Spinal cord (tissue), 10 donors: ENCODE measurements at places on chromosomes 12 and 14.

DNA sequence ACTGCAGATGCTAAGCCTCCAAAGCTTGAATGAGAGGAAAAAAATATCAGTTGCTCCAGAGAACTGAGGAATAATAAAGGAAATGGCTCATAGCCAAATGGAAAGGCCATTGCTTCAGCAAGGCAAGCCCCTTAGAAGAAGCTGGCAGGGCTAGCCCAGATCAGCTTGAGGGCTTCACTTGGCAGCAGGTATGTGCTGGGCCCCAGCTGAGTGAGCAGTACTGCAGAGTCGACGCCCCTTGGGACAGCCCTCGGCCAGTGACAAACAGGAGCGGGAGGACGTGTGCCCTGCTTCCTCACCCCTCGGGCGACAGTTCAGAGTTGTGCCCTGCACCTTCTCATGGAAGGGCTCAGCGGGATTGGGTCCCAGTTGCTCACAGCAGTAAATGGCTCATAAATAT, 1031.2 kb upstream of the TMEM132C start:
- no peak for DNase-seq

- no peak for DNase-seq
Measured at GRCh38 chr12:113422886-113423669, 898 bp downstream of the SDSL start.

DNA sequence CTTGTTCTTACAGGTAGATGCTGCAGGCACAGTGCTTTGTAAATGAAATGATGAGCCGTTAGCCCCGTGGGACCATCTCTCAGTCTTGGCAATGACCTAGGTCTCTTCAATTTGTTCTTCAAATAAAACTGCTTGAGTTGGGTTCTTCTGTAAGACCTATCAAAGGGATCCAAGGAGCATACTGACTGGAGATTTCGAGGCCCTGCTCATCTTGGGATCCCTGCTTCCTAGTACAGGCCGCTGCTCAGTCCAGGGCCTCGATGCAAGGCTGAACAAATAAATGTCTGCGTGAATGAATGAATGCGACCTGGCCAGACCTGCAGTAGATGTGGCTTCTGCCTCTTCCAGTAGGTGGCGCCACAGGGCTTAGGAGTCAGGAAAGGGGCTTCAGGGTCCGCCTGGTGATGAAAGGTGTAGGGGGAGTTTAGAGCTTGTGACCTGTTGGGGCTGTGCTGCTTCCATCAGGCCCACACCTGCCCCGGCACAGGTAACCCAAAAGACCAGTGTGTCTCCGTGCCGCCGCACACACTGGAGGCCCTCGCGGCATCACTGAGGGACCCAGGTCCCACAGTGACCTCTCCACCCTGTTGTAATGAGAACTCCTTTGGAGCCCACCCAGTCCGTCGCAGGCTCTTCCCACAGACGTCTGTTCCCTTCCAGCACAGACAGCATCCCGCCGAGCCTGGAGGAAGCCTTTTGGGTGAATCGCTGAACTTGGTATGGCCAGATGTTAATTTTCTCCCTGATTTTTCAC, 4.4 kb downstream of the CACNA1C start:
- DNase-seq = no peak

DNA sequence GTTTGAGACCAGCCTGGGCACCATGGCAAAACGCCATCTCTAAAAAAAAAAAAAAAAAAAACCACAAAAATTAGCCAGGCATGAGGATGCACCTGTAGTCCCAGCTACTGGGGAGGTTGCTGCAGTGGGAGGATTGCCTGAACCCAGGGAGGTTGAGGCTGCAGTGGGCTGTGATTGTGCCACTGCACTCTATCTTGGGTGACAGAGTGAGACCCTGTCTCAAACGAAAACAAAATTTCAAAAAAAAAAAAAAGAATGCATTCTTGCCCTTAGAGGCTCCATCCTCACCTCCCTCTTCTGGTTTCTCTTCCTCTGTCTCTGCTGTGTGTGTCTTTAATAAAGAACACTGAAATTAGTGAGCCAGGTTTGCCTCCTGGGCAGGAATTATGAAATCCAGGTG, 107.8 kb downstream of the VCPKMT start:
- DNase-seq = no peak

DNA sequence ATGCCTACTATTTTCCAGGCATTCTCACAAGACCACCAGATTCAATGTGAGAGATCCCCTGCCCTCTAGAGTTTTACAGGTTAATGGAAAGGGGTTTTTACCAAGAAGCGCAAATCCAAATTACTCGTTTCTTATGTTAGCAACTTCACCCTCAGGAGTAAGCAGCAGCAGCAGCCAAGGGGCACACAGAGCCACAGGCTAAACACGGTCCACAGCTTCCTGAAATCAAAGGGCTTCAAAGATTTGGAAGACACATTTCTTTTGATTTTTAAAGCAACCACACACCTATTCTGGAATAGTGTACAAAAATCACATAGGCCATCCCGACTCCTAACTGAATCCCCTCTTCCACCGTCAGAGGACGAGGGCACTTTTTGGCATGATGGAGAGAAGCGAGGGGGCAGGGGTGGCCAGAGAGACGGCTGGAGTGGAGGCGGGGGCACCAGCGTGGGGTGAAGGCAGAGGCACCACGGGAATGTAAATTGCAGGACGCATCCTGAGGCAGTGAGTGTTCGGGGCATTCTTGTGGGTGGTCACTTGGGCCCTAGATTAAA, 107.0 kb downstream of the ARF6 start:
- no peak for DNase-seq

DNA sequence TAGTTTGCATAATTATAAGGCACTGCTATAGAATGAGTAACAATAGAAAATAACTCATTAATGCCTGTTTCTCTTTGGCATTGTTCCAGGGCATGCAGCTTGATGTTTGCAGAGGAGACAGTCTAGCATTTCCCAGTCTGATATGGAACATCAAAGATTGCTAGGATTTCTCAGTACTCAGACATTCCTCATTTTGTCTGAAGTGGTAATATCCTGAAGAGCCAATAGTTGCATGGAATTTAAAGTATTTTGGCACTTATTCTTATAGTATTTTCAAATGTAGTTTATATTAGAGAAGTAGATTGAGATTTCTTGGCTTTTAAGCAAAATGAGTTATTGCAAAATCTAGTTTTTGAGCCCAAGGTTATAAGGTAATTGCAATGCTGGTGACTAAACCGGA, 337.3 kb upstream of the E2F7 start:
- no peak for DNase-seq

GRCh38 chr12:76402259-76402658, 54.0 kb upstream of the BBS10 start:
- no peak for DNase-seq

DNA sequence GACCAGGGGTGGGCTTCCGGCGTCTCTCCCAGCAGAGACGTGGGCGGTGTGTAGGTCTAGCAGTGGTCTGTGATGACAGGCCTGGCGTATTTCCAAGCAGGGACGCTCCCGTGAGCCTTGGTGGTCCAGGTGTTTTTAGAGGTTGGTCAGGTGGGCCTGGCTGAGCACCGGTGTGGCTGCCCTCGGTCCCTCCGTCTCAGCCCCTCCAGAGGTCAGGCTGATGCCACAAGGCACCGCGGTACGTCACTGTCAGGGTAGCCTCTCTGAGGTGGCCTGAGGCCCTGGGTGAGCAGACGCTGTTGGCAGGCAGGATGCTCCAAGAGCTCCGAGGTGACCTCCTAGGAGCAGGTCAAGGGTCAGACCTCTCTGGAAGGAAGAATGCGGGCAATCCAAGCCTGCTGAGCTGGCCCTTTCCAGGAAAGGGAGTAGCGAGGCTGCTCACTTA, 13.6 kb downstream of the MTA1 start:
- no peak for DNase-seq

- no peak for DNase-seq
Measured at GRCh38 chr14:61379639-61380184, 58.3 kb downstream of the PRKCH start.

GRCh38 chr12:129136694-129137325, 283.5 kb downstream of the GLT1D1 start:
- no peak for DNase-seq

DNA sequence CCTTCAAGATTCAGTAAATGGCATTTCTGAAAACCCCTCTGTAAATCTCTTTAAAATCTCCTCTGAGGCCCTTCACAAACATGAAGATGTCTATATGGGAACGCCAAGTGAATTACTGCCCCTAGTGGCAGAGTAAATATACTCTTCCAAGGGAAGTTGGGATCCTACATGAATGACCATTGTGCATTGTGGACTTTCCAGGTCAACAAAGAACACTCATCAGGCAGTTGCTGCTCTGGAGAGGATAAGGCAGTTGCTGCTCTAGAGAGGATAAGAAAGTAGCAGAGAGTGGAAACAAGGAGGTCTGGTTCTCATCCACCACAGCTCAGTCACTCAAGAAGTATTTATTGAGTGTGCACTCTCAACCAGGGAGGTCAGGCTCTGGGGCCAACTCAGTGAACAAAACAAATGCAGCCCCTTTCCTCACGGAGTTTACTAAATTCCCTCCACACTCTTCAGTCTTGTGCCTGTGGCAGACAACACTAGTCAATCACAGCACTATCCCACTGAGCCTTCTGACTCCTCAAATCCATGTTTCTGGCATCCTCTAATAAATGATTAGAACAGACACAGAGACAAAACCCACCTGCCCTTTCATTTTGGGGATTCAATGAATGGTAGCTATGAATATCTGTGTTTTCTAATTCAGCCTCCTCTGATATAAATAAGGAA, 52.9 kb downstream of the SVOP start:
- DNase-seq = no peak

DNA sequence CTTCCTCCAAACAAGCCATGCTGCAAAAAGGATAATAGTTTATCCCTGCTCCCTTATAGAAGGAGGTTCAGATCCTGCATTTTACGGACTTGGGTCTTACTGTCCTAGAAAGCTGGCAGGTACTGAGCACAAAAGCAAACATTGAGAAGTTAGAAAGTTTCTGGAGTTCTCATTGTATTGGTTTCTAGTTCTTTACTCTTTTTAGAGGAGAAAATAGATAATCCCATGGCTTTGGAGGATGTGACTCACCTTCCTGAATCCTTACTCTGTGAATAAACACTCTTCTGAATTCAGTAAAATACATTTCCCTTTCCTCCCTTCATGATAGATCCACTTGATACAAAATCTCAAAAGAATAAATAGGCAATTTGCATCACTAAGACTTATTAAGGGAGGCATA, 188.9 kb downstream of the NPAS3 start:
- no peak for DNase-seq
